Retina (tissue), 1 donor: ENCODE measurements at places on chromosomes 1 and 21.
A peak's percentile ranks its signal among the peaks of the same experiment; 100 is the strongest.

DNA sequence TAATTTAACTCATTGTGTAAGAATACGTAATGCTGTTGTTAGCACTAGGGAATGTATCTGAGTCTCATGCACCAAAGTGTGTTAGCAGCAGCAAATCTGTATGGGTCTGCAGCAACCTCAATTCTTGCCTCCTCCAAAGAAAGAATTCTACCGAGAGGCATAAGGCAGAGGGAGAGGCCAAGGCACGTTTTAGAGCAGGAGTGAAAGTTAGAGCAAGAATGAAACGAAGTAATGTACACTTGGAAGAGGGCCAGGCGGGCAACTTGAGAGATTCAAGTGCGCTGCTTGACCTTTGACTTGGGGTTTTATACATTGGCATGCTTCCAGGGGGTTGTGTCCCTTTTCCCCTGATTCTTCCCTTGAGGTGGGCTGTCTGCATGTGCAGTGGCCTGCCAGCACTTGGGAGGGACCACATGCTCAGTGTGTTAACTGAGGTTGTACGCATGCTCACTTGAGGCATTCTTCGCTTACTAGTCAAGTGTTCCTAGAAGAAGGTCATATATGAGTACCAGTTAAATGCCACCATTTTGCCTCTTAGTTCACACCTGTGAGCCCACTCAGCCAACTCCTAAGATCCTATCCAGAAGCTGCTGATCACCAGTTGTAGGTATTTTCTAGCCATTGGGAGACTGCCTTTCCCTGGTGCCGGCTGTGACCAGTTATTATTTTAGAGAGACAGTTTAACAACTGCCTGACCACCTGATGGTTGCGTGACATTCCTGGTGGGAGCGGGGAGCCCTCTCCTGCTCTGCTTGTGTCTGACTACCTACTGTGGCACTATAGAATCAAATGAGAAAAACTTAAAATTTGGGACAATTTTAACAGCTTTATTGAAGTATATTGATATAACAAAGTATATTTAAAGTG is 2.7 kb upstream of the CNN3 start:
- DNase-seq = no peak

DNA sequence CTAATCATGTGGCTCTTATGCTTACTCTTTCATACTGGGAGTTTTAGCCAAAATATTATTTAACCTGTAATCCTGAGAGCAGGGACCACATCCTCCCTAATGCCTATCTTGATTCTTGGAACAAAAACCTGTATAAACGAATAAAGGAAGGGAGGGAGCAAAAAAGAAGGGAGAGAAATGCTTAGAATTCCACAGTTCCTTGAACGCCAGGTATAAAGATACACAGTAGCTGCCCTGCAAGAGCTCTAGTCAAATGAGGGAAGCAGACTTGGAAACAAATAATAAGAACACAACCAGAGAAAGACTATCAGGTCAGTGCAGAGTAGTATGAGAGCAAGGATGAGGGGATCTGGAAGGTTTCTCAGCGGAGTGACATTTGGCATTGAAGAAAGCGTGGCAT is 116.3 kb downstream of the SLC30A10 start:
- DNase-seq = no peak

DNA sequence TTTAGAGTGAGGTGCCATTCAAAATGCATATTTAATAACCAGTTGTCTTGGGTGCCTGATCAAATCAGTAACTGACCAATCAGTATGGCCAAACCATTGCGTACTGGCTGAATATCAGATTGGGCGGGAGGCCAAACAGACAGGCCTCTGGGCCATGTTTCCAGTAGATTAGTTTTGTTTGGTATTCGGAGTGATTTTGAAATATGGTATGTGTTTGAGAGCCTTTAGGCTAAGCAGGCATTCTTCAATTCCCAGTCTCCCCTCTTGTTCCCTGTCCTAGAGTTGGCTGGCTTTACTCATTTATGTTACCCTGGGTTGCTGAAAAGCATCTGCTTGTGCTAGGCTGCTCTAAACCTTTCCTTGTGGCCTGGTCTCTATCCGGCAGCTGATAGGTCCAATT is 80.1 kb downstream of the BACH1 start:
- DNase-seq = no peak

GRCh38 chr1:204042516-204042915 is 30.4 kb upstream of the SOX13 start:
- no peak for DNase-seq

DNA sequence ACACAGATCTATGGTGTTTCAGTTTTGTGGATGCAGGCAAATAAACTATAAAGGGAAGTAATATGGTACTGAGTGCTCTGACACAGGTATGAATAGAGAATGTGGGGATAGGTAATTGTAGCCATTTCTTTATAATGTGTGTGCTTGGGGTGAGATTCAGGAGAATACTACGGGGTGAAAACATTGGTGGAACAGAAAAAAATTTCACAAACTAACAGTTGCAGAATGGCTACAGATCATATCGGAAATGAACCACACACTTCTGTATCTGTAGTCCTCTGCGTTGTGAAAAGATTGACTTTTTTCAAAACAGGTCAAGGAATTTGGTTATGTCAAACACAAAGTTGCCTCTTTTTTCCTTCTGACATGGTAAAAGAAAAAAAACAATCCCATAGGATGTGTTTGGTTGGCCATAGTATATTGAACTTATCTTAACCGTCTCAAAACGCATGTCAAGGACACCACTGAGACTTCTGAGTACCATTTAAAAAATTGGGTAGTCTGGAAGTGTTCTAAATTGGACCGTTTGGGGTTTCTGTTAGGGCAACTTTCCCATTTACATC is 1.1 kb upstream of the CDC73 start:
- DNase-seq = peak; percentile 8

GRCh38 chr1:192311281-192311680 is 5.5 kb upstream of the RGS21 start:
- no peak for DNase-seq

- no peak for DNase-seq
Observed at GRCh38 chr1:212164095-212164872, 120.9 kb upstream of the PPP2R5A start.

GRCh38 chr21:31880816-31881215 is 8.0 kb downstream of the HUNK start:
- no peak for DNase-seq

- DNase-seq = no peak
Observed at GRCh38 chr1:233109096-233109495, 158.7 kb downstream of the NTPCR start.

DNA sequence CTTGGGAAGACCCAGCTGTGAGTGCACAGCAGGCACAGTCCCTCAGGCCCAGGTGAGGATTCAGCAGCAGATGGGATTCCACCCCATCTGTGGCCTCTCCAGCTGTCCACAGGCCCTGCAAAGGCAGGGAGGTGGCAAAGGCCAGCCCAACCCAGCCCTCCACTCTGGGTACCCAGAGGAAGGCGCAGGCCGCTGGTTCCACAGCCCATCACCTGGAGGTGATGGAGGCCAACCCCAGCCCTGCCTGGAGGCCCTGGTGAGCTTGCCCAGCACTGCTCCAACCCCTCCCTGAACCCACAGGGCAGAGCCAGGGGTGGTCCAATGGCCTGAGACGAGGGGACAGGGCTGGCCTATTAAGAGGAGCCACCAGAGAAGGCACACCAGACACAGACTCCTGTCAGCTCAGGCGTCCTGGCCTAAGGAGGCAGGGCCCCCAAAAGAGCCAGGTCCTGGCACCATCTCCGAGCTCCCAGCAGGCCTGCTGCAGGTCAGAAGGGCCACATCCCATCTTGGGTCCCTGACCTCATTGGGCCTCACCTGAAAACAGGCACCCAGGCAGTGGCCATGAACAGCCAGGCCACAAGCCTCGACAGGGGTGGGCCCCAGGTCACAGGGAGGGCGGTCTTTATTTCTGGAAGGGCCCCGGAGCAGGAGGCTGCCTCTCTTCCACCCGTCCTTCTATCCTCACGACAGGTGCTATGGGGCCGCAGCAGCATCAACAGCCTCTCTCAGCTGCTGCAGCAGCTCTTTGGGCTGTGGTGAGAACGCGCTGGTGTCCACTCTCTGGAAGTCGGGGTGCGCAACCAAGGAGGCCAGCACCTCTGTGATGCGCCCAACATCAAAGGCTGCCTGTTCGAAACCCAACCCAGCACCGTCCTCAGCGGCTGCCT is 3.2 kb downstream of the JMJD4 start:
- DNase-seq = no peak

DNA sequence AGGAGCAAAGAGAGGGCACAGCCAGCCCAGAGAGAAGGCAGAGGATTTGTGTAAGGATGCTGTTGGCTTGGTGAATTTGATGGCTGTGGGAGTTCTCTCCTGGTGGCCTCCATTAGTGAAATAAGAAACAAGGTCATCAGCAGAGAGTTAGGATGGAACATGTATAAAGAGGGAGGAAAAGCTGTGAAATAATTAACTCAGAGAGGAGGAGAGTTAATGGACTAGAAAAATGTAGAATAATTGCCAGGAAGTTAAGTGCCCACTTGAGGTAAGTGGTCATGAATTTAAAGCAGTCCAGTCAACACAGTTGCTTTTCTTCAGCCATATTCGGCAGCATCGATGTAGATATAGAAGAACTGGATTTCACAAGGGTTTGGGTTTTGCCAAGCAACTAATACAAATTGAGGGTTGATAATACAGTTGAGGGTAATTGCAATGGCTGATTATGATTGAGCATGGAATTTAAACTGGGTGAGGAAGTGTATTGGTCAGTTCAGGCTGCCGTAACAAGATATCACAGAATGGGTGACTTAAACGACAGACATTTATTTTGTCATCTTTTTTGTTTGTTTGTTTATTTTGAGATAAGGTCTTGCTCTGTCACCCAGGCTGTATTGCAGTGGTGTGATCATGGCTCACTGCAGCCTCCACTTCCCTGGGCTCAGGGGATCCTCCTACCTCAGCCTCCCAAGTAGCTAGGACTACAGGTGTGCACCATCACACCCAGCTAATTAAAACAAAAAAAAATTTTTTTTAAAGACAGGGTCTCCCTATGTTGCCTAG is 31.7 kb upstream of the KLF17 start:
- DNase-seq = no peak

DNA sequence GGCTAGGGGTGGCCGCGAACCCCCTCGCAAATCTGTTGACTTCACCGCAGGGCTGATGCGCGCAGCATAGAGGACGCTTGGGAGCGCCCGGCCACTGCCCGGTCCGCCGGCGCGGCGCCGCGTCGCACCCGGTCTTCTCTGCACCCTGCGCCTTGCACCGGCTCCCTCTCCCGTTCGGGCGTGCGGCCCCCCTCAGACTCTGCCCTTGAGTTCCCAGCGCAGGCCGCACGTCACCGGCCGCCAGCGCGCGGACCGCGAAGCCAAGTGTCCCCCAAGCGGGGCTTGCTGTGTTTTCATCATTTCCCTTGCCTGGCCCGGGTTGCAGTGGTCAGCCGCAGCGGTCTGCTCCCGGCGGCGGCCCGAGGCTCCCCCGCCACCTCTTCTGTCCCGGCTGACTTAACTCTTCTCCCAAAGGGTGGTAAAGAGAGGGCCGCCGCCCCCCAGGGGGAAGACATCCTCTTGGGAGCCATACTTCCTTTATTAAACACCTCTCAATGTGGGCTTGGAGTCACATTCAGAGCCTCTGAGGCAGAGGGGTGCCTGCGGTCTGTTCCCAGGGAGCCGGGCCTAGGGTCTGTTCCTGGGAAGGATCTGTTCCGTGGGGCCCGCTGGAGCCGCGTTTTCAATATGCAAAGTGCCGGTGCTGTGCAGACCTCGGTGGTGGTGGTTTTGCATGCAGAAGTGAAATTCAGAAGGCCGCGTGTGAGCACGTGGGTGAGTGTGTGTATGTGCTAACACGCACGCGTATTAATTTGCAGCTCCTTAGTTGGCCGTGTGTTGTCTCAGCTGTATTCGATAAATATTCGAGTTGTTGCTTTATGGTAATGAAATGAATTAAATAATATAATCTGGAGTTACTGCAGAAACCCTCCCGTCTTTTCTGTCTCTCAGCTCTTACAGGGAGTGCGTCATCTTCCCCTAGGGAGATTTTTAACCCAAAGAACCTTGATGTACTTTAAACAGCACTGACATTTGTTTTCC is 17.6 kb downstream of the PBX1 start:
- peak; percentile 84 for DNase-seq

DNA sequence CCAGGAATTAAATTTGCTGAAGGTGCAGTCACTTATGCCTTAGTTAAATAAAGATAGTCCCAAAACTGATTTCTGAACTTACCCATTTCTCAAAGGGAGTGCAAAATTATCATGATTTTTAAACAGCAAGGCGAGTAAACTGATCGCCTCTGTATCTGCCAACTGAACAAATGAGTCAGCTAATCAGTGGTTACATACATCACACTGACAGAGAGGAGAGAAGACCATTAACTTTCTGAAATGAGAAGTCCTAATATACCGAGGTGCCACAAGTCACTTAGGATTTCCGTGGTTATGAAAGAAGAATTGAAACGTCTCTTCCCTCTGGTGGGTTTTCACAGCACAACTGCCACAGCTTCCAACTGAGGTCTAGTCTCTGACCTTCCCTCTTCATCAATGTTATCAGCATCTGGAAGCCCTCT is 400.7 kb downstream of the SMYD3 start:
- DNase-seq = no peak

- DNase-seq = no peak
Observed at GRCh38 chr1:170790651-170791071, 126.7 kb downstream of the PRRX1 start.

DNA sequence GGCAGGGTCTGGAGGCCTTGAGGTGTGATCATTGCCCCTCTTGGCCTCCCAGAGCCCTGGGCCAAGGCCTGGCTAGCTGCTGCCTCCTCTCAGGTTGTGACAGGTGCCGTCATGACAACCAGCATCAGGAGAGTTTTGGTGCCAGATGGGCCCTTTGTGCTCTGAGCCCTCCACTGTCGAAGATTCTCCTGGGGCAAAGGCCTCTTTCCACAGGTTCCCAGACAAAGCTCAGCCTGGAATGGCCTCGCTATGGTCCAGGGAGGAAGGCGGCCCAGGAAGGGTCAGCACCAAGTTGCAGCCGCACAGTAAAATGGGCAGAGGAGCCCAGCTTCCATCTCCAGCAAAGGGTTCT is 78.4 kb downstream of the ALPL start:
- no peak for DNase-seq

GRCh38 chr1:16041200-16041599 is 2.4 kb upstream of the CLCNKB start:
- no peak for DNase-seq

DNA sequence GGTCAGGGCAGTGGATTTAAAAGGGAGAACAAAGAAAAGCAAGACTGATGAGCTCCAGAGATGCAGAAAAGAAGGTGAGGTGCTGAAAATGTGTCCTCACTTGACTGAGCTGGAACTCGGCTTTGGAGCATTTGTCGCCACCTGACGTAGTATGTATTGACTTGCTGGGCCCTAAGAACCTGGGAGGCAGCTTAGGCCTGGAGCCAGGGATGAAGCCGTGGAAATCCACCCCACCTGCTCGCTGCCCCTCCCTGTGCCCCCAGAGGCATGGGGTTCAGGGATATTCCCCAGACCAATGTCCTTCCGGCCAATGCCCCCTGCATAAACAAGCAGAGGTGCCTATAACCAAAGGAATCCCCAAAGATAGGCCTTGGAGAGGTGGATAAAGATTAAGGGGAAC is 14.3 kb downstream of the MRAP start:
- no peak for DNase-seq
